ENCODE measurements at places on chromosomes 6 and 20. TPM values are rescaled to one million over a fixed set of nuclear protein-coding genes. Genes with fewer than 3 reads are reported as not detected.

Gene PARD6B
- total RNA-seq, result 8.3 TPM

Gene MMP24
- total RNA-seq, result 0.96 TPM

Gene JAG1
- total RNA-seq, result 46.5 TPM

Gene CTAGE9
- not detected for total RNA-seq

- no peak for DNase-seq
These were observed 129.7 kb downstream of the FAXC start for GRCh38 chr6:99219788-99220187.

DNA sequence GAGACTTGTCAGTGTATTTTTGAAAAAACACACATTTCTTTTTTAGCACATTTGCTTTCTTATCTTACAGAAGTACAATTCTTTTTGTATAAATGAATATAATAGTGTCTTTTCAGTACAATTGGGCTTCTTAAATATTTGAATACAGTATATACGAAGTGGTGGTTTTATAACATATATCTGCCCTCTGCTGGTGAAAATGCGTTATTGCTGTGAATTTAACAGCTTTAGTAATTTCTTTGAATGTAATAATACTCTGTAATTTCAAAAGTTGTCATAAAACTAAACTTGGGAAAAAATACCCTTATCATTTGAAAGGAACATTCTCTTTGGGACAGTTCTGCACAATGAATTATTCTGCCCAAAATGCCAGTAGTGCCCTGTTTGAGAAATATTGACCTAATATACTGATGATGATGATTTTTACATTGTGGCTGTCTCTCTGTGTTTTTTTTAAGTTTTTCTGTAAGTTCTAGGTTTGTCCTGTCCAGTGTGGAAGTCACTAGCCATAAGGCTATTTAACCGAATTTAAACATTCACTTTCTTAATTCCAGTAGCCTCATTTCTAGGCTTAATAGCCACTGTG lies 19.0 kb downstream of the SMAP1 start:
- peak; percentile 36 for DNase-seq

Gene TRIM31
- total RNA-seq, result not detected

GRCh38 chr6:158735009-158735408 lies 84.2 kb downstream of the EZR start:
- no peak for DNase-seq

DNA sequence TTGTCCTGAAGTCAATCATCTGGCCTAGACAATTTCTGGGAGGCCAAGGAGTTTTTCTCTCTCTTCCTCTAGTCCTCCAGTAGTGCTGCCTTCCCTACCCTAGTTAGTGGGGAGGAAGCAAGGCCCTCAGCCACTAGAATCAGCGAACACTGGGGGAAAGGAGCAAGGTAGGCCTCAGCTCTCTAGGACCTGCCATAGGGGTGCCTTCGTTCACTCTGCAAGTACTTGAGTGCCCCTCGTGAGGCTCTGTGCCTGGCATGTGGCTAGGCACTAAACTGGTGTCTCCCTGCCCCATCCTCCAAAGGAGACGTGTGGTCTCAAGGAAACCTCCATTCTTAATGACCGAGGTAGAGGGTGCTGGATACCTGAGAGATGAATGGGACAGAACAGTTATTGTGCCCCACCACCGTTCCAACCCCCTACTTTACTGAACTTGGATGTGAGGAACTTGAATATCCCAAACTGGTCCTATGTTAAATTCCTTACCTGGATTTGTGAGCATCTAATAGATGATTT lies 1.1 kb downstream of the DEF6 start:
- no peak for DNase-seq

DNA sequence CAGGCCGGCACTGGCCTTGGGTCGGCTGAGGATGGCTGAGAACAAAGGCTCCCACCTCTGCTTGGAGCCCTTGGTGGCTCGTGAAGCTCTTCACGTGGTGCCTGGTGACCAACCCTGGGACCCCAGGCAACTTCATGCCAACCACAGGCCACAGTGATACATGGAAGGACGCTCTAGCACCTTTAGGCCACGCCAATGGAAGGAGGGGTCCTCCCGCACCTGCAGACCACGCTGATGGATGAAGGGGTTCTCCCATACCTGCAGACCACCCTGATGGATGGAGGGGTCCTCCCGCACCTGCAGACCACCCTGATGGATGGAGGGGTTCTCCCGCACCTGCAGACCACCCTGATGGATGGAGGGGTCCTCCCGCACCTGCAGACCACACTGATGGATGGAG lies 62.5 kb downstream of the ERMARD start:
- DNase-seq, result no peak

Gene MCHR2
- not detected for total RNA-seq

GRCh38 chr6:27873021-27873940 lies 38.9 kb downstream of the OR2B2 start:
- DNase-seq, result peak; percentile 53

DNA sequence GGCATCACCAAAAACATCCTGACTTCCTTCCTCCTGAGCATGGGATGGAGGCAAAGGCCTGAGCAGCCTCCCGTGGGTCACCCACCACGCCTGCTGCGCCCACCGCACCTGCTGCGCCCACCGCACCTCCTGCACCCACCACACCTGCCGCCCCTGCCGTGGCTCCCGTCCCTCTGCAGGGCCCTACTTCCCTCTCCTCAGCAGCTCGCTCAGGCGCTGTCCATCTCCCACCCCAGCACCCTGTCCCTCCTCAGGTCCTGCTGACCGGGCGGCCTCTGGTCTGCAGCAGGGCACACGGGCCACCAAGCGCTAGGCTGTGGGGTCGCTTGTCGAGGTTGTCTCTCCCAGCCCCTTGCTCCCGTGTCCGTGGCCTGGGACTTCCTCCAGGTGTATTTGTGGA lies 72.7 kb upstream of the SLCO4A1 start:
- DNase-seq, result no peak

Gene WFDC5
- 1.0 TPM for total RNA-seq

GRCh38 chr6:34771727-34772126 lies 14.4 kb downstream of the SNRPC start:
- no peak for DNase-seq

Gene CLIC5
- 3.2 TPM for total RNA-seq

DNA sequence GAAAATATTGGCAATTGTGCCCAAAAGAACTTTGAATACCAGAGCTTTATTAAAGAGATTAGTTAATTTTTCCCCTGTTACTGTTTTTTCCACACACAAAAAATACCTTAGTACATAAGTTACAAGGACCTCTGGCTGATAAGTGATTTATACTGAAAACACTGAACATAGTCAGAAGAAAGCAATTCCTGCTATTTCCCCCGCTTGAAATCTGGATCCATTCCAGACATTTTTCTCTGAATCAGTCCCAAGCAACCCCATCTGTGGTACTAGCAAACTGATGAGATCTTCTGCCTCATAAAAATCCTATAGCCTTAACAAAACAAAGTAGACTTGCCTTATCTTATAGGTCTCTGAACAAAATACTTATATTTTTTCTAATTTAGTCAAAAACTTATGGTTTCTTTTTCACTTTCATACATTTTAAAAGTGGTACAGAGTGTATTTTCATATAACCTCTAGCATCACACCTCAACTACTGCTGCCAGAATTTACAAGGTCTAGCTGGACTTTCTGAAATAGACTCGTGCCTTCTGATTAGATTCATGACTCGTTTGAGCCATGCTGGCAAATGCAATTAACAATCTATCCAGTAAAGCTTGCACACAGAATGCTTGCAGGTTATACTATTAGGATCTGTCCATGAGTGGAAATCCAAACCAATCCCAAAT lies 111.9 kb downstream of the TBX18 start:
- DNase-seq, result no peak

DNA sequence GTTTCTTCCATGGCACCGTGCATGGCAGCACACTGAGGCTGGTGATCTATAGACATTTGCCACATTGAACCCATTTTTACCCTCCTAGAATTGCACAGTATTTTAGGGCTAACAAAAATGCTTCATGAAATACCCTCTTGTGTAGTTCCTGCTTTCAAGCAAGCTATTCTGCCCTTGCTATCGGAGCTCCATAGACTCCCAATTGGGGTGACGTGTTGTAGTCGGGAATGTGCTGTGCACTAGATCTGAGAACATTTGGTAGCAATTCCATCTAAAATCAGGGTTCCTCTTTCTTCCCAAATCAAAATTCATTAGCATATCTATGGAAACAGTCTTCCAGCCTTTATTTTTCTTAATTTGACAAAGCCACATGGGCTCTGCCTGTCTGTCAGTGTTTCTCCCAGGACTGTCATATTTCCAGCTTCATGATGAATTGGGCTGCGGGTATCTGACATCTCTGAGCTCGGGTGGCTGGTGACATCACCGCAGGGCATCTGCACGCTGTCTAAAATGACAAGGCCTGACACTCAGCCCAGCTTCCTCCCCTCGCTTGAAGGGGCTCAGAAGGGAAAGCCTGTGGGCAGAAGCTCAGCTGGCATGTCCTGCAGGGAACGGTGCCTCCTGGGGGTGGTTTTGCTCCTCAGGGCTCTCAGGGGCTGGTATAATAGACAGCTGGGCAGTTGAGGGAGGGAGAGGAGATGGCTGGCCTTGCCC lies 406.4 kb downstream of the QKI start:
- DNase-seq, result no peak

DNA sequence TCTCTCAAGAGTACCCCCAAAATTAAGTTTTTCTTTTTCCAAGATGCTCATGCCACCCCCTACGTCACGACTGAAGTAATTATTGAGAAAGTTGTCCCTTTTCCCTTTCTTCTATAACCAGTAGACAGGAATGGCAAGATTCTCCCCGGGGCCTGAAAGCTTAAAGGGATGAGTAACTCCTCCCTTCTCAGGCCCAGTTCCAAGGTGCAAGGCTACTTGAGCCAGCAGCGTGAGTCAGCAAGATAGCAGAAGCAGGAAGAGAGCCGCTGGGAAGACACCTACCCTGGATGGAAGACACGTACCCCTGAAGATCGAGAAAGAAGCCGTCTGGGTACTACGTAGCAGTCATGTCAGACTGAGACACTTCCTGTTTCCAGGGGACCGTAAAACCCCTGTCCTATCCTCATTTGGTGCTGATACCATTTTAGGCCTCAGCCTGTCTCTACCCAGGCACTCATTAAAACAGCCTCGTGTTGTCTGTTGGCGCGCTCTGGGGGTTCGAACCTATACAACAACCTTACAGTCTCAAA lies 241.0 kb downstream of the ADGRG6 start:
- DNase-seq, result peak; percentile 16

Gene TGM3
- total RNA-seq, result 0.23 TPM

GRCh38 chr20:23050076-23050838 lies 785 bp upstream of the THBD start:
- DNase-seq, result no peak

GRCh38 chr20:55415567-55416142 lies 589.7 kb downstream of the CBLN4 start:
- DNase-seq, result no peak

- no peak for DNase-seq
These were observed 315.5 kb upstream of the ARID1B start for GRCh38 chr6:156461647-156462046.

Gene CLPSL1
- not detected for total RNA-seq

Gene HINT3
- 29.5 TPM for total RNA-seq

DNA sequence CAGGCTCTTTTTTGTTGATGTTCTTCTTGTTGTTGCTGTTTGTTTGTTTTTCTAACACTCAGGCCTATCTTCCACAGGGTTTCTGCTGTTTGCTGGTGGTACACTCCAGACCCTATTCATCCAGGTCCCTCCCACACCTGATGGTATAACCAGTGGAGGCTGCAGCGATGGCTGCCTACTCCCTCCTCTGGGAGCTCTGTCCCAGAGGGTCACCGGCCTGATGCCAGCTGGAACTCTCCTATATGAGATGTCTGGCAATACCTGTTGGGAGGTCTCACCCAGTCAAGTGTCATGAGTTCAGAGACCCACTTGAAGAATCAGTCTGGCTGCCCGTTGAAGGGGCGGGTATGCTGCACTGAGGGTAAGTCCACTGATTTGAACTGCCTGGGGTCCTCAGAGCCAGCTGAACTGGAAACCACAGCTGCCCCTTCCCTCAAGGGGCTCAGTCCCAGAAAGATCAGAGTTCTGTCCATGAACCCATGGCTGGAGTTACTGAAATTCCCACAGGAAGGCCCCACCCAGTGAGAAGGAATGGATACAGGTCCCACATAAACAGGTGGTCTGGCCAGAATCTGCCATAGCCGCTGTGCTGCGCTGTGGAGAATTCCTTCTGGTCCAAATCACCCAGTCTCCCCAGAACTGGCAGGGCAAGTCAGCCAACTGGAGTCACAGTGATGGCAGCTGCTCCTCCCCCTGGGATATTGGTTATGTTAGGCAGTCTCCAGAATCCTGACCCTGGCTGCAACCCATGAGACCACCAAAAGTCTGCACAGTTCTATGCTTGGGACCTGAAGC lies 664.4 kb downstream of the FRK start:
- no peak for DNase-seq

DNA sequence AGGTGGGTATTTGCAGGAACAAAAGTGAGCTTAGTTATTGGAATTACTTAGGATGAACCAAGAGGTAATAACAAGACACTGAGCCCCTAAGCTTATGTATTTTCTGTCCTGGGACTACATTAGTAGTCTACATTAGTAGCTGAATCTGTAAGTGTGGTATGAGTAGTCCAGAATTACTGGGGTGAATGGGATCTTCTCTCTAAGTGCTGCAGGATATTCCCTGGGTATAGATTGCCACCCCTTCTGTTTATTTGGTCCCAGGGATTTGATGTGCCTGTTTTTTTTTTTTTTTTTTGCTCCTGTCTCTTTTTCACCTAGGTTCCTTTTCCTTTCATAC lies 5.9 kb downstream of the CD2AP start:
- DNase-seq, result no peak

GRCh38 chr20:62149532-62150309 lies 6.2 kb downstream of the SS18L1 start:
- peak; percentile 56 for DNase-seq

GRCh38 chr6:15327271-15327670 lies 81.4 kb downstream of the JARID2 start:
- no peak for DNase-seq

DNA sequence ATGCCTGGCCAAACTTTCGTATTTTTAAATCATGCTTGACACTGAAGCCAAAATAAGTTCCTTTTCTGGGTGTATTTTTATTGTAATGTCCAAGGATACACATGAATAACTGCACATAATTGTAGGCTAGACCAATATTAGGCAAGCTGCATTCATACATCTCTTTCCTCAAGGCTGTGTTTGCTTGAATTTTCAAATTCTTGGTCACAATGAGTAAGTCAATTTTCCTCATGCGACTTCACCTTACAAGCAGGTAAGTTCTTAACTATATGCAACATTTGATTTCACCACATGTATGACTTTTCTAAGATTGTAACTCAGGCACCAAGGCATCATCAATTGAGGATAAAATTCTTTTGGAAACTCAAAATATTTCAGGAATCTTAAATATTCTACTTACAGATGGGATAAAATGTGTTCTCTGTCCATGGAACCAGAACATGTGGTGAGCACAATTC lies 112.4 kb upstream of the ZNF217 start:
- no peak for DNase-seq

DNA sequence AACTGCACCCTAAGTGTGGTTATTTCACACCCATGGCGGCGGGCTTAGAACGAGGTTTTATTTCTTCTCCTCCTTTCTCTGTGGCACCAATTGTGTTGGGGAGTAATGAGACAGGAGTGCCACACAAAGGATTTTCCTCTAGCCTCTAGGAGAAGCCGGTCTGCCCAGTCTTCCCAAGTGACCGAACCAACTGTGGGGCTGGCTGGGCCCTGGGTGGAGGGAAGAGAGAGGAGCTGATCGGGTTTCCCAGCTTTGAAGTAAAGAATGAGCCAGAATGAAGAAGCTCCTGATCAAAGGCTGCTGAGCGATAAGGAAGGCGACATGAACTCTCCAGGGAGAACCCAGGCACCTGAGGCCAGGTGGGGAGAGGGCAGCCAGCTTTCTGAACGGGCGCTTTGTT lies 616.0 kb upstream of the BTBD3 start:
- no peak for DNase-seq

GRCh38 chr6:49551078-49551865 lies 804 bp downstream of the C6orf141 start:
- DNase-seq, result no peak

Gene CPXM1
- total RNA-seq, result 7.4 TPM

Gene SFTA2
- total RNA-seq, result not detected

Gene SYCP2L
- total RNA-seq, result 0.46 TPM
